Fibroblast of mammary gland (primary cell): ENCODE measurements at places on chromosomes 7 and 10.

DNA sequence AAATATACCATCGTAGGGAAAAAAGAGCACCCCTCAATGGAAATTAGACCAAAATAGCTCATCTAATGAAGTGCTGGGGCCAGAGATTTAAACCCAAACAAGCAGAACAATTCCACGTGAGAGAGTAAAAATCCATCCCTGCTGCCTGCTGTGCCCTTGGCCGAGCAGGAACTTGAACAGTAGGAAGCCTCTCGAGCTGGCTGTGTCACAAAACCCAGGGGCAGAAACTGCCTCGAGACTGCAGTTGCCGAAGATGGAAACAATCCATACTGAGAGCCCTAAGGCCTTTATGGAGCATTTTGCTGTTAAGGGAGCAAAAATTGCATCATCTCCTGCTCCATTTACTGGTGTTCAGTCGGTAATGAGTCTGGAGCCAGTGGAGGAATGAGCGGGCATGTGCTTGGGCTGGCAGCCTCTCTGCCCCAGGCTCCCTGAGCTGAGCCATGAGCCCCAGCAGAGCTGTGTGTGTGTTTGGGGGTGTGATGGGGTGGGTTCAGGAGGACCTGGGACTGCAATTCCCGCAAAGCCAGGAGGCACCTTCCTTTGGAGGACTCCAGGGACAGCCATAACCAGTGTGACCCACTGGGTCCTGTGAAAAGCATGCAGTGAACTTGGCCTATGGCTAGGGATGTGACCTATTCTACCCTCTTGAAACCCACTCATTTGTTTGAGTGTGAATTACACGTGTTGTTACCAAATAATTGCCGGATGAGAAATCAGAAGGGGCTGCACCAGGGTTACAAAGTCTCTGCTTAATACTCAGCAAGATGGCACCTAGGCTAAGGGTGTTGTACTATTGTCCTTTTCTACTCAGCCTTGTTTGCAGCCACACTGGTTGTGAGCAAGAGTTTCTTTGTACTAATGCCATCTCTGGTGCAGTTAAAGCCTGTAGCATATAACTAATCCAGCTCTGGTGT is 58.3 kb downstream of the CDHR3 start:
- no peak for DNase-seq

DNA sequence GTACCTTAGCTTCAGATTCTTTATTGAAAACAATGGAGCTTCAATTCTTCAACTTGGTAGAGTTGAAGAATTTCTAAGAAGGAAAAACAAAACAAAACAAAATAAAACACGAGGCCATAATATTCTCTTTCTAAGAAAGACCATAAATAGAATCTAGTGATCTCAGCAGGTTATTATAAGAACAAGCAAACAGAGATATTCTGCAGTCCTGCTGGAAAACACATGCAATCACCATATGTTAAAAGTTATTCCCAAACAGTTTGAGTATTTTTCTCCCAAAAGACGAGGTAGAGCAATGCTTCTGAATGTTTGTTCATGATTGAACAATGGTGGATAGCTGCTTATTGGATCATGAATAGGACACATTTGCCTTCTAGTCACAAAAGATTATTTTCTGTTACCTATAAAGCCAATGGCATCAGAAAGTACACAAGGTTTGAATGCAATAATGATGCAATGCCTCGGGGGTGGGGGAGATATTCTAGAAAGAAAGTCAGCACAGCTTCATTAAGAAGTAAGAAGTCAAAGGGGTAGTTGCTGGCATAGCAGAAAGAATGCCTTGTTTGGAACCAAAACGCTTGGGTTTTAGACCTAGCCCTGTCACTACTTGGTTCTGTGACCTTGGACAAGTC is 59.3 kb downstream of the CREB3L2 start:
- no peak for DNase-seq

GRCh38 chr7:118305671-118306070 is 81.2 kb downstream of the ANKRD7 start:
- peak; percentile 27 for DNase-seq

DNA sequence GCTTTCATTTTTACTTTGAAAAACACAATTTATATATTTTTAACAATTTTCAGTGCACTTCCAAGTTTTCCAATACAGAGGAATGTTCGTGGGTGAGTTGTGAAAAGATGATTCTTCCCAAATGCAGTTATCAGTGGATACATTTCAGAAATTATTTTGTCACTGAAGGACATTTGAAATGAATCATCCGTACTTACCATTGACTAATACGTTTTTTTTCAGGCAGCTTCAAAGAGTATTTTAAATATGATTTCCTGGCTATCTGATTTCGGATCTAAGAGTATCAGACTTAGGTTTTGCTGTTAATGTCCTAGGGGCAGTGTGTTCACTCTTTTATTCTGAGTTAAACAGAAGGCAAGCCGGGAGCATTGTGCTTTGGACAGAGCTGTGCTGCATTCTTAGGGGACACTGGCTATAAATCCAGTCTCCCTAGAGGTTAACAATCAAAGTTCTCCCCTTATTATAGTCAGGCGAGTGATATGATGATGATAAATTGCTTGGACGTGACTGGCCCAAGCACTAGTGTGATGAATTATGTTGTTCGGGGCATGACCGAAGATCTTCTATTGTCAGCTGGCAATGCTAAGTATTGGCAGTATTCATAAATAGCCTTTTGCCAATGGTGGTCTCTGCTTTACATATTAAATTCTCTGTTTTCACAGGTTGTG is 4.5 kb downstream of the PTER start:
- DNase-seq: peak; percentile 34

GRCh38 chr7:30915005-30915601 is 3.5 kb downstream of the AQP1 start:
- DNase-seq: no peak

GRCh38 chr10:95395947-95396449 is 105.2 kb upstream of the PDLIM1 start:
- no peak for DNase-seq

GRCh38 chr10:88477343-88478085 is 105.6 kb downstream of the RNLS start:
- peak; percentile 51 for DNase-seq

DNA sequence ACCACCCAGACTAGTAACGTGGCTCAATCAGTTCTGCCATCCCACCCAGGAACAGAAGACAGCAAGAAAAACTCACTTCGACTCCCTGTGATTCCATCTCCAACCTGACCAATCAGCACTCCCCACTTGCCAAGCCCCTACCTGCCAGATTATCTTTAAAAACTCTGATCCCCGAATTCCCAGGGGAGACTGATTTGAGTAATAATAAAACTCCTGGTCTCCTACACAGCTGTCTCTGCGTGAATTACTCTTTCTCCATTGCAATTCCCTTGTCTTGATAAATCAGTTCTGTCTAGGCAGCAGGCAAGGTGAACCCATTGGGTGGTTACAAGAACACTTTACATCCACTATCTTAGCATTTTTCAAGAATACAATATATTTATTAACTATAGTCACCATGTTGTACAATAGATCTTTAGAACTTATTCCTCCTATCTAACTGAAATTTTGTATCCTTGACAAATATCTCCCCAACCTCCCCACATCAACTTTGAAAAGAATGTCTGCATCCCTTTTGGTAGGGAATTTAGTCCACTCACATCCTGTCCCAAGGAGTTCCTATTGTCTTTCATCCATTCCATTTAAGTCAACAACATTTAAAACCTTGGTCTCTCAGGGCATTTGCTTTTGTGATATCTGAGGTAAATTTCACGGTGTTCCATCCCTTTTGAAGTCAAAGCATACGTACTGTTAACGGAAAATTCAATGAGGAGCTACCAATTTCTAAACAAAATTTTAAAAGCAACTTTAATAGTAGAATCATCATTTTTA is 163.7 kb downstream of the MACC1 start:
- DNase-seq: no peak

- no peak for DNase-seq
Observed at GRCh38 chr7:50558294-50559053, 6.7 kb downstream of the DDC start.

DNA sequence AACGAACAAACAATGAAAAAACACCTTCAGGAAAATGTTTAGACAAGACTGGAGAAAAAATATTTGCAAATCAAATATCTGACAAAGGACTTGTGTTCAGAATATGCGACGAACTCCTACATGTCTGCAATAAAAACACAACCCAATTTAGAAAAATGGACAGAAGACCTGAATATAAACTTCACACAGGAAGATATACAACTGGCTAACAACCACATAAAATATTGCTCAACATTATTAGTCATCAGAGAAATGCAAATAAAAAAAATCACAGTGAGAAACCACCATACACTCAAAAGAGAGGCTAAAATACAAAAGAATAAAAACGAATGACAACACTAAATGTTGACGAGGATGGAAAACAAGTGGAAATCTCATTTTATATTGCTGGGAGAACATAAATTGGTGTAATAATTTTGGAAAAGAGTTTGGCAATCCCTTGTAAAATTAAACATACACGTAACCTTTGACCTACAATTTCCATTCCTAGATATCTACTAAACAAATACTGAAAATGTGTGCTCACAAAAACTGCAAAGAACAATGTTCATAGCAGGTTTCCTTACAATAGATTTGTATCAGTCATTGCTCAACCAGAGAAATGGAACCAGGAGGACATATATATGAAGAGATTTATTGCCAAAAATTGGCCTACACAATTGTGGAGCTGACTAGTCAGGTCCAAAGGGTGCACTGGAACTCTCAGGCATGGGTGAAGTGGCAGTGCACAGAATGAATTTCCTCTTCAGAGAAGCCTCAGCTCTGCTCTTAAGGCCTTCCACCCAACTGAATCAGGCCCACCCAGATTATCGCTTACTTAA is 82.9 kb upstream of the OGDHL start:
- DNase-seq: peak; percentile 59

DNA sequence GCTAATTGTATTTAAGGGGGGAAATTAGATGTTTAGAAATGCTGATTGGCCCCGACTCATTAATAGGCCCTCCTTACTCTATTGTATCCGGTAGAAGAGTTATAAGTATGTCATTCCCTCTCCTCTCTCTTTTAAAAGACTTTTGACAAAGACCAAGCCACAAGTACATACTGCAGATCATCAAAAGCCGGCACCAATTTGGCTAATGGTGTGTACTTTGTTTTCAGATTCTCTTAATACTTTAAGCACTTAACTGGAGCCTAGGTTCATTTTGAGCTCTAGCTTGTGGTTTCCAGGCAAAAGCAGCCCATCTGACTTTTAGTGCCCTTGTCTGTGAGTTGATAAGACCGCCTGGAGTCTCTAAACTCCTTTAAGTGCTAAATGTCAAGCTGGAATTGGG is 210.0 kb upstream of the LYZL1 start:
- DNase-seq: no peak

DNA sequence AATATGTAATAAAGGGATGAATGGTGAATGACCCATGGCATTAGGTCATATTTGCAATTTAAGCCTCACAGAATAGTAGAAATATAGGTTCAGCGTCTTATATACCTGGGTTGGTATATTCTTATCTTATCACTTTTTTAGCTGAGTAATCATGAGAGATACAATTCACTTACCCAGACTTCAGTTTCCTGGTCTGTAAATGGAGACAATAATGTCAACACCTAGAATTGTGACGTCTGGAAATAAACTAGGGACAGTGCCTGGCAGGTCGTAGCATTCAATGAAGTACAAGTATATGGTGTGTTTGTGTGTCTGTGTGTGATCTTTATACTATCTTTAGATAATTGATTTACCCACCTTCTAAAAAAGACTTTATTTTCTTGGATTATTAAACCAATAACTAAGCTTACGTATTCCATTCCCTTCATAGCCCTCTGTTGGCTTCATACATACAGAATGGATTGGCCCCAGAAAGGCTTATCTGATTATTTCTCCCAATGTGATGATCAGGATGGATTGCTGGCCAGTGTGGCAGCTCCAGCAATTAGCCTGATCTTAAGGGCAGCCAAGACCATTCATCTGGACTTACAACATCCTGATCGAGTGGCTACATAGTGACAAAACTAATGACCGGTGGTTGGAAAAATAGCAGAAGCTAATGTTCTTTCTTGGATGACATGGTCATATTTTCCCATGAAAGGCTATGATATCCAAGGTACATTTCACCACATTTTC is 121.2 kb upstream of the NPVF start:
- no peak for DNase-seq

- no peak for DNase-seq
Observed at GRCh38 chr7:16923019-16923418, 41.2 kb upstream of the AGR3 start.

GRCh38 chr7:158683541-158683940 is 21.1 kb downstream of the NCAPG2 start:
- peak; percentile 27 for DNase-seq

- no peak for DNase-seq
Observed at GRCh38 chr10:85139124-85139523, 810.7 kb downstream of the CCSER2 start.

- peak; percentile 32 for DNase-seq
Observed at GRCh38 chr7:43110791-43111535, 1.5 kb upstream of the HECW1 start.

- no peak for DNase-seq
Observed at GRCh38 chr10:3635697-3636096, 149.3 kb downstream of the KLF6 start.

GRCh38 chr7:138023618-138024342 is 21.9 kb upstream of the CREB3L2 start:
- no peak for DNase-seq

- peak; percentile 58 for DNase-seq
Observed at GRCh38 chr10:68871105-68871711, 29.9 kb upstream of the DDX50 start.

DNA sequence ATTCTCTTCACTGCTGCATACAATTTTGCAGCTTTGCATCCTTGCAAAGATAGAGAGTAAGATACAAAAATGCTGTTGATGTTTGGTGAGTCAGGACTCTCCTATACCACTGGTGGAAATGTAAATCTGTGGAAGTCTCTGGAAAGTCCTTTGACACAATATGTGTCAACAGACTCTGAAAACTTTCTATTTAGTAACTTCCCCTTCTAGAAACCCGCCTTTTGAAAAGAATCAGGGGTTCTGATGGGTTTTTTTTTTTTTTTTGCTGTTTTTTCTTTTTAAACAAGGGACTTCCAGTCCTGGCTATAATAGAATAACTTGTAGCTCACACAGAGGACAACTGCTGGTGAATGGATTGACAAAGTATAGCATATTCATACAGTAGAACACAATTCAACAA is 16.4 kb downstream of the NOD1 start:
- DNase-seq: no peak

- DNase-seq: no peak
Observed at GRCh38 chr7:102036958-102037357, 219.5 kb downstream of the CUX1 start.

- DNase-seq: no peak
Observed at GRCh38 chr7:106893591-106893990, 28.5 kb downstream of the PIK3CG start.

- no peak for DNase-seq
Observed at GRCh38 chr10:114764656-114765055, 56.9 kb upstream of the FHIP2A start.

GRCh38 chr7:13148548-13148947 is 461.1 kb downstream of the ARL4A start:
- DNase-seq: no peak

- DNase-seq: peak; percentile 45
Observed at GRCh38 chr7:5528071-5528814, 104.6 kb upstream of the TNRC18 start.
